Epithelial cell of proximal tubule (primary cell): ENCODE measurements at places on chromosomes 12 and 14.

DNA sequence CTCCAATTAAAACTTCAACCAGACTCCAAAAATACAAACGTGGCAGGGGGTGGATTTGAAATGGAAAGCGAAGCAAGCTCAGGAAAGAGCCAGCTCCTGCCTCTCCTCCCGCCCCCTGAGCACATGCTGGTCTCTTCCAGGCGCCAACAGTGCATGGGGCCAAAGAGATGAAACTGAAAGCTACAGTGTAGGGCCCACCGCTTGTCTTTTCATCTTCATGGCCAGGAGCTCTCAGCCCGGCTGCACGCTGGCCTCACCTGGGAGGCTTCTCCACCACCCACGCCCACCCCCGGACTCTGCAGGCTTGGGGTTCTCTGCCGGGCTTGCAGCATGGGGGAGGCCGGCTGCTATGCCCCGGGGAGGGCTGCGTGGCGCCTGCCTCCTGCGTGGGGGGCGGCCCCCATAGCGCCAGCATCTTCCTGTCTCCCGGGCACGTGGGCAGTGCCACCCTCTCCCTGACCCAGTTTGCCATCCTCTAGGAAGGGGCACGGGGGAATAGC, 2.0 kb downstream of the RIMBP2 start:
- DNase-seq, result no peak

GRCh38 chr12:14696265-14696741, at the start of gene GUCY2C:
Gene GUCY2C, minus strand, starts transcription at chr12:14696599. Its CDS starts 151 bp downstream, at chr12:14696448.
- no peak for DNase-seq

- no peak for DNase-seq
Measured at GRCh38 chr14:51507511-51507905, 144.2 kb upstream of the FRMD6 start.

DNA sequence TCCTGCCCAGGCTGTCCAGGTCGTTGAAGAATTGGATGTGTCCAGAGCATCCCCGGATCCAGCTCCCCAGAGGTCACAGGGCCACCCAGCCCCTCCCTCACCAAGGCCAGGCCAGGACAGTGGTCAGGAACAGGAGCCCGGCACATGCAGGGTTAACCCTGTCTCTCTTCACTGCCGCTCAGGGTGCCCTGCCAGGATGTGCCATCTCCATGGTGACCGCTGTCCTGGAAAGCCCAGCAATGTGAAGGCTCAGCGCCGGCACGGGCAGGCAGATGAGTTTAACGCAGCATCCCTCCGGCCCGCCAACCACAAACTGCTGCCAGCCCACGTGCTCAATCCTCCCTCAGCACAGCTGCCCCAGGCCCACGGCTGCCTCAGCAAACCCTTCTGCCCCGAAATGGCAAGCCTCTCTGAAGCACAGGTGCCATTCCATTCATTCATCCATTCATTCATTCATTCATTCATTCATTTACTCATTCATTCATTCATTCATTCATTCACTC, 4.4 kb downstream of the TMEM179 start:
- no peak for DNase-seq

GRCh38 chr12:125936502-125936901, 871.3 kb downstream of the AACS start:
- no peak for DNase-seq

DNA sequence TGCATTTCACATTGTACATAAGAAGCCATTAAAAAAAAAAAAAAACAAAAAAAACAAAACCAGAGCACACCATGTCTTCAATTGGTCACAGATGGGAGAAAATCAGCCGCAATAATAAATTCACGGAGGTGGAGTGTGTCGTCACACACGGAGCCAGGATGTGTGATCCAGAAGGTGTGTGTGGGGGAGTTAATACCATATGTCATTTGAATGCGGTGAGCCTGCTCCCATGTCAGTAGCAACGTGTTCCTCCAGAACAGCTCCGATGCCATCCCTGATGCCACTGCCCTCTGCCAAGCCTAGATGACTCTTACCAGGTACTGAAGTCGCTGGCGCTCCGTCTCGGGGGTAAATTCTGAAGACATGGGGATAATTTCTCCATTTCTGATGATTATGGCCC, 197.8 kb downstream of the PPM1H start:
- no peak for DNase-seq

GRCh38 chr12:6465467-6466183, 4.9 kb downstream of the VAMP1 start:
- no peak for DNase-seq

GRCh38 chr12:115810122-115810901, 467.2 kb downstream of the MED13L start:
- DNase-seq, result no peak

GRCh38 chr12:30580344-30580743, 115.3 kb downstream of the IPO8 start:
- DNase-seq, result no peak
